ENCODE measurements at places on chromosomes 4 and X.

- no peak for DNase-seq
These were observed 577 bp upstream of the PIM2 start for GRCh38 chrX:48919360-48919841.

DNA sequence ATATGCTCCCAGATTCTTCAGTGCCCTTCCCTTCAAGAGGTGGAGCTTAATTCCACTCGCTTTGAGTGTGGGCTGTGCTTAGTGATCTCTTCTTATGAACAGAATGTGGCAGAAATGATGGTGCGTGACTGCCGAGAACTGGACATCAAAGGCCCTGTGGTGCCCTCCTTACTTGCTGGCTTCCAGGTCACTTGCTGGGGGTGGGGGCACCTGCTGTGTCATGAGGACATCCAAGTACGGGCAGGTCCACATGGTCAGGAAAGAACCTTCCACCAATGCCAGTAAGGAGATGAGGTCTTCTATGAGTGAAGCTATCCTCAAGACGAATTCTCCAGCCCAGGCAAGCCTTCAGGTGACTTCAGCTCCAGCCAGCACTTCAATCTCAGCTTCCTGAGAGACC is 95.8 kb downstream of the FAM53A start:
- no peak for DNase-seq

- no peak for DNase-seq
These were observed 106.2 kb upstream of the PTCHD1 start for GRCh38 chrX:23228454-23228853.

DNA sequence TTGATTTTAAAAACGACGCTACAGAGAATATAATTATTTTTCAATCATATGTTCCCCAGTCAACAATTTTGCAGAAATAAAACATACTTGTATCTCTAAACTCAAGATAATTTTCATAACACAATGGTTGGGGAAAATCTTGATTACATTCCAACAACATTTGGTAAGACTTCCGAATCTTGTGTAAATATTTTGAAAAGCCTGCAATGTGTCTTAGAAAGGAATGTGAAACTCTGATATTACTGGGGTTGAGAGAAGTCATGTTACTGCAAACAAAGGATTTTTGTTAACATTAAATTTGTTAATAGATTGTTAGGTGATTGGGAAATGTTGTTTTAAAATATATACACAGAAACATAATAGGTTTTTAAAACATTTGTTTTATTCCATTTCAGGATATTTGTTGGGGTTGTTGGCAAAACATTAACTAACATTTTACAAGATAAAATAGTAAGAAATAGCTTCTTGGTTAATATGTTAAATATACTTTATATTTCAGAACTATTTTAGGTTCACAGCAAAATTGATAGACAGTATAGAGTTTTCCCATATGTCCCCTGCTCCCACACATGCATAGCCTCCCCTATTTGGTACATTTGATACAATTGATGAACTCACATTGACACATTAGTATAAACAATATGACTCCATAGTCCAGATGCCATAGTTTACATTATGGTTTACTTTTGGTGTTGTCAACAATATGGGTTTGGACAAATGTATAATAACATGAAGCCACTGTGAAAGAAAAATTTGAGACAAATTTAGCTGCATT is 218.6 kb upstream of the FAM47A start:
- no peak for DNase-seq

DNA sequence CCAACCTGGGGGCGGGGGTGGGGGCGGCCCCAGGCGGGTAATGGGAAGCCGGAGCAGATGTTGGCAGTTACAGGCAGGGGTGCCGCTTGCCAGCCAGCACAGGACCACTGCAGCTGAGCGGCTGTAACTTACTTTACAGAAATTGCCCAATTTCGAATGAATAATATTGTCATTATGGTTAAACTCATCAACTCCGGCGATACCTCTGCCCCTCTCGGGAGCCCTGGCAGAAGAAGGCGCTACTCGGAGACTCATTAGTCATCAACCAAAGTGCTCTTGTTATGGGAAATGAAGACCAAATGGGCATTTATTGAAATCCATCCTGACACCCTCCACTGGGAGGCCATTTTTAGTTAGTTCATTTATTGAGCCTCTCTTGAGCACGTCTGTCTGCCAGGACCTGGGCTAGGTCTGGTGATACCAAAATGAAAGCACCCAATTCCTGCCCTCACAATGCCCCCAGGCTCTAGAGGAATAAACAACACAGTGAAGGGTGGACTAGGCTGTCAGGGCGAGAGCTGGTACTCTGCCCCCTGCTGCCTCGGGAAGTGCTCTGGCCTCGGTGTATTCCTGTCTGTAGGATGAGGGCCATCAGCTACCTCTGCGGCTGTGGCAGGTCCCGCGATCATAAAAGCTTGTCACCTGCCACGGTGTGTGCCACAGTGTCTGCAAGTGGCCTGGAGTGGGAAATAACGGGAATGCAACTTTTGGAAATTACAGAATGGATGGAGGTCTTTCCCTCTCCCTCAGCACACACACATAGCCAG is 159.1 kb upstream of the PSAPL1 start:
- no peak for DNase-seq

DNA sequence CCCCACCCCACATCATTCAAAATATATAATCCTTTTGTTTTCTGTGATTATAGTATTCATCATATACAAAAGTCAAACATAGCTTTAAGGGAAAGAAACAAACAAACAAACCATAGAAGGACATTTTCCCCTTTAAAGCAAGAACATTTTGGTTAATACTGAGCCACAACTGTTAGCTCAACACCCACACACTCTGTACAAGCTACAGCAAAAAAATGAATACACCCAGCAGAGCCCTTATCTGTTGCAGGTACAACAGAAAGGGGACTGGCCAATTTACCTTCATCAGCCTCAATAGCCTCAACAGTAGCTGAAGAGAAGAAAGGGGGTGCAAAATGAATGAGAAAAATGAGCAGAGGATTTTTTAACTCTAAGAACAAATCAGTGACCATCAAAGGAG is 318.4 kb downstream of the PPP3CA start:
- DNase-seq, result no peak

GRCh38 chr4:98260047-98260578 is 1.1 kb upstream of the RAP1GDS1 start:
- no peak for DNase-seq

- DNase-seq, result no peak
These were observed 39.5 kb downstream of the TMEM165 start for GRCh38 chr4:55435141-55435841.

- DNase-seq, result no peak
These were observed 6.3 kb upstream of the ARHGEF38 start for GRCh38 chr4:105546086-105546485.
